ENCODE measurements at places on chromosomes 1 and 21.

DNA sequence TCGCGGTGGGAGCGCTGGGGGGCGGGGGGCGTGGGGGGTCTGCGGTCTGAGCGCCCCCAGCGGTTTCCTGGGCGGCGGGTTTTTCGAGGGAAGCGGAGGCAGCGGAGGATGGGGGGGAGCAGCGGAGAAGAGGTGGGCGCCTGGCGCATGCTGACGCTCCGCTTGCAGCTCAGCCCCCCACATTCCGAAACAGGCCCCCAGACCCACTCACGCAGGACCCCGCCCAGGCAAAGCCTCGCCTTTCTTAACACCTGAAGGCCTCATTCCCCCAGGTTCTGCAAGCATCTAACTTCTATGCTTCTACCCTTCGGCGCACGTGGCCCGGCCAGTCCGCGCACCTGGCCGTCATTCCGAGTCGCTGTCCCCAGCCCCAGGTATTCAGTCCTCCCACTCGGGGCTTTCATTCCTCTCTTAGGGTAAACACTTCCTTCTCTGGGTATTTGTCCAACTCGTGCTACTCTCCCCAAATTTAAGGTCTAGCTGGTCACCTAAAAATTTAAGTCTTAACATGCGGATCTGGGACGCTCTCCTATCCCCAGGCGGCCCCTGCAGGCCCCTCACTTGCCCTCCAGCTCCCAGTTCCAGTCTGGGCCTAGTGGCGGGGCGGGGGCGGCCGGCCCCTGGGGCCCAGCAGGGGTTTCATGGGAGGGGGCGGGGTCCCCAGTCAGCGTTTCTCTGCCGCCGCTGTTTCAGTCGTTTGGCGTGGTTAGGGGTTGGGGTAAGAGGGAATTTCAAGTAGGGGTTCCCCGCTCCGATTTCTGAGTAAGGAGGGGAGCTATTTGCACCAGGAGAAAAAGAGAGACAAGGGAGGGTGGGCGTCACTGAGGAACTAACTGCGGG lies 2.8 kb upstream of the ZBTB7B start:
- no peak for DNase-seq

DNA sequence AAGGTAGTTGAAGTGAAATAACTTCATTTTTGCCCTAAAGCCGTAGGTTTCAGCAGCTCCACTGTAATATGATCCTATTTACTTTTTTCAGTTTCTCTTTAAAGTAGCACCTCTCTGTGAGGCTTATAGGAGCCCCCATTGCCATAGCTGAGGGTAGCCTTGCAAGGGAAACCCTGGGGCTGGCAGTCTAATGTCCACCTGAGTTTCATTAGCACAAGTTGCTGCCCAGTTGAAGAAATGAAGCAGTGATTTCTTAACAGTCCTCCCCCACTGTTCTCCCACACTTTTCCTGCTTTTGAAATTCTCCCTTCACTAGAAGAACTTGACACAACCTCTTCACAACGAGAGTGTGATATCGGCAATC lies 1.5 kb downstream of the HMCN1 start:
- DNase-seq, result no peak

GRCh38 chr1:206706806-206707366 lies 22.2 kb downstream of the MAPKAPK2 start:
- no peak for DNase-seq

DNA sequence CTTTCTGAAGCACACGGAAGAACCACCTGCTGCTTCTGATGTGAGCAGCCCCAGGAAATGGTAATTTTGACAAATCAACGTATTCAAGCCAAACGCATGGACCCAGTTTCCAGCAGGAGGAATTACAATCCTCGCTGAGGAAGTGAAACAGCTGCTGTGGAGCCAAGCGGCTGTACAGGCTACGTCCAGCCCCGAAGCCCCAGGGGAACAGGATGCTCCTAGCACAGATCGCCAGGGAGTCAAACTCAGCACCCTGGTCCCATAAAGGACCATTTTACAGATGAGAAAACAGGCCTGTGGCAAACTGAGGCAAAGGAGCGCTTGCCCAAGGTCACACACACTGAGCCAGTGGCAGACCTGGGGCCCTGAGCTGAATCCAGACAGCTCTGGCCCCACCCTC lies 108.0 kb downstream of the PTPRU start:
- no peak for DNase-seq

DNA sequence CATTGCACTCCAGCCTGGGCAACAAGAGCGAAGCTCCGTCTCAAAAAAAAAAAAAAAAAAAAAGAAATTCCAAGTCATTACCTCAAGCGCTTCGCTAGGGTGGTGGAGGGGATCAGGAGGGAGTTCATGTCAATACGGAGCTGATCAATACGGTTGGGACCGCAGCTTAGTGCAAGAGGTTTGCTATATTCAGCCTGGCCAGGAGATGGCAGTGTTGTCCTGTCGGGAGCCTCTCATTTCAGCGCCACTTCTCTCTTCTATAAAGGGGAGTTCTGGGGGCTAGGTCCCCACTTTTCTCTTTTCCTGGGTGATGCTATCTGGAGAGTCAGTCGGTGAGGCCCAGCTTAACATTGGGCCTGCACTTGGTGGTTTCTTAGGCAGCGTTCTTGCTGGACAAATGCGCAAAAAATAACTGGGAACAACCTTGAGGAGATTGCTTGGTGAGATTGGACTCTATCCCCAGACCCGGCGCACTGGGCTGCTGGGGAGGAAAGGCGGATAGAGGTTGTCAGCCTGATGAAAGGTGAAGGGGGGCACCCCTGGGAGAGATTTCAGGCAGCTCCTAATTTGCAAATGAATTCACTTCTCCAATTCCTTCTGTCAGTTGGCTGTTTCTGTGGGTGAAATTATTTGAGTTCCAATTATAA lies 40.4 kb downstream of the KIAA0040 start:
- DNase-seq, result no peak

- no peak for DNase-seq
Measured at GRCh38 chr1:91830242-91831131, 55.5 kb downstream of the TGFBR3 start.

DNA sequence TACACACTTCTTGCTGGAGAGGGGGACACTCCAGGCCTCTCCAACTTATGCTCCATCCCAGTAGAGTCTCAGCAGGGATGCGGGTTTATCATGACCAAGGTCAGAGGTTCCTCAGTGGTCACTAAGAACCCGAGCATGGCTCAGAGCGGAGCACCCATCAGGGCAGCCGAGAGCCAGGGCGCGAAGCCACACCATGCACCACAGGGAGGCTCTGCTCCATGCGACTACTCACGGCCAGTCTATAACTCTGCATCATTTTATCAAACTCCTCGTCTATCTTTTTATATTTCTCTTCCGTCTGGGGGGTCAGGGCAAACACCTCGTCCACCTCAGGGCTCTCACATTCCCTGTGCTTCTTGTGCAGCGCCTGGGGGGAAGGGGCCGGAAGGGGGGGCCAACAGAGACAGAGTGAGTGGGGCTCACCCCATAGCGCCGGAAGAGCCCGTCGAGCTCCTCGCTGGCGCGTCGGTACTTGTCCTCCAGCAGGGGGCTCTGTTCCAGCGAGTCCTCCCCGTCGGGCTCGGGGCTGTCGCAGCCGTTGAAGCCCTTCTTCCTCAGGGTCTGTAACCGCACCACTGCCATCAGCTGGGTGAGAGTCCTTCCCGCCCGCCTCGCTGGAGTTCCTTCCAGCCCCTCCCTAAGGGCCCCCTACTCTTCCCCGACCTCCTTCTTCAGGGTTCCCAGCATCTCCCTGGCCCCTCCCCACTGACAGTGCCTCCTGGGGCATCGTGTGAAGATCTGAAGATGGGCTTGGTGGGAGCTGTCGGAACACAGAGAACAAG lies 20.0 kb downstream of the MEF2D start:
- no peak for DNase-seq

- DNase-seq, result no peak
Measured at GRCh38 chr21:39178421-39178820, 4.8 kb downstream of the PSMG1 start.

Measured in kidney glomerular epithelial cell (primary cell).